ENCODE measurements at places on chromosomes 3 and 15.

GRCh38 chr15:91874992-91875660, 21.6 kb downstream of the SLCO3A1 start:
- DNase-seq: peak; percentile 32

DNA sequence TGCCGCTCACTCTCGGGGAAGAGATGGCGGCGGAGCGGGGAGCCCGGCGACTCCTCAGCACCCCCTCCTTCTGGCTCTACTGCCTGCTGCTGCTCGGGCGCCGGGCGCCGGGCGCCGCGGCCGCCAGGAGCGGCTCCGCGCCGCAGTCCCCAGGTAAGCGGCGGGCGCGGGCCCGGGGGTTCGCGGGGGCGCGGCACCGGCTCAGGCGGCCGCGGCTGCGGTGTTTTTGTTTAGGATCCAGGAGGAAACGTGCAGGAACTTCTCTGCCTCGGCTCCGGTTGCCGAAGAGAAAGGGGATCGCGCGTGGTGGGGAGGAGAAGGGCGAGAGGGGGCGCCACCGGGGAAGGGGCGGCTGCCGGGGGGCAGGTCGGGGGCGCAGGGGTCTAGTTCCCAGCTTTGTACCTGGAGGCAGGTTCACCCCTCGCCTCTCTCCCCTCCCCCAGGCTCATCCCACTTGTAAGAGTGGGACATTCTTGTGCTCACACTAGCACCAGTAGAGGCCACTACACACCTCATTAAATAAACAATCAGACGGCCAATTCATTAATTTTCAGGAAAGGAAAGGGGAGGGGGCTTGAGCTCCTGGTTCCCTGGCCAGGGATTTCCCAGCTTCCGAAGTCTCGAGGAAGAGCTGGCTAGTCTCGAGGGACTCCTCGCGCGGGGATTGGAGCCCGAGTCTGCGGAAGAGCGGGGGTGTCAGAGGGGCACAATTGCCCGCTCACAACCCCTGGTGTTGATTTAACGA, 562 bp downstream of the NEO1 start:
- DNase-seq: peak; percentile 82

DNA sequence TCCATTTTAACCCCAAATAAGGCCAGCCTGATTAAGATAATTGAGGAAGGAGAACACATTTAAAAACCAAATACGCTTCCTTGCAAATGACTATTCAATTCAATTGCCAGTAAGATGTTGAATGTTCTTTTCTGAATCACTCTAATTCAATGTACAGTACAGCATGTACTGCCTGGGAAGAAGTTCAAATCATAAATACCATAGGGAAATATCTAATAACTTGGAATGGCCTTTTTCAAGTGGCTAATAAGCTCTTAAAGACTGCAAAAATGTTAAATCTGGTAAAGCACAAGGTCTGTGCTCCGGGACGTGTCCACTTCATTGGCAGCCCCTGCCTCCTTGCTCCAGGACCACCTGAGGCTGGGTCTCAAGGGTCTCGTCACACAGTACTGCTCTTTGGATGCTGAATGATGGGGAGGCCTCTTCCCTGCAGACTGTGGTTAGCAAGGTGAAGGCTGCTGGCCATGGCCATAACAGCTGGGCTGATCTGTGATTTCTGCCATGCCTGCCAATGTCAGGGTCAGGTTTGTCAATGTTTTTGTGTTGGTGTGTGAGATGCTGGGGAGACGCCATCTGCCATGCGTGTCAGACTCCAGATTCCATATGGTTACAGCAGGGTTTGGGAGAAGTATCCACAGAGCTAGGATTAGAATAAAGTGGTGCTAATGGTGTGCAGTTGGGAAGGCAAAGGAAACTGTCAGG, 300.5 kb downstream of the ADAMTS17 start:
- DNase-seq: no peak

DNA sequence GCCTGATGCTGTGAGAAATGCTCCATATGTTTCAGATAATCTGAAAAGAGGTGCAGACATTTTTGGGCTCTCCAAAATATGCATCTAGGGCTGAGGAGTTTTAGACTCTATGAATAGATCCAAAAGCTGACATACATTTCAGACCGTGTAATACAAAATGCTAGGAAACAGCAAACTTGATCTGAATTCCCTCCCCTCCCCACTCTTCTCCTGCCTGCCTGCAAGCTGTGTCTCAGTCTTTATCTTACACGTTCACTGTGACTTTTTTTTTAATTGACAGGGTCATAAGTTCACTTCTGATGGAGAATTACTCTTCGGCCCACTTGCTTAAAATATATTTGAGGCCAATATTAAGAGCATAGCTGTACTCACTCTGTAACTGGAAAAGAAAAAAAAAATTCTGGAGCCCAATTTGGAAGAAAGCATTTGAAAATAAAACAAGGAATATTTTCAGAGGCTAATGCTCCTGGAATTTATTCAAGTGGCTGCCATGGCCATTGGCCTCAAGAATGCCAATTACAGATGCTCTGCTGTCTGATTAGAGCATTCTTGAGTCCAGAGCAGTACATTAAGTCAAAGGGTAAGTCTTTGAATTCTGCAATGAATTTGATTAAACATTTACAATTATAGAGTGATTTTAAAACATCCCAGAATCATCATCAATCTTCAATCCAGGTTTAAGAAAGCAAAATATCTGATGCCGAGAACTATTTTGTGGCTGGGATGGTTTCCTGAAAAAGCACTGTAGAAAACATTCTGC, 146.2 kb upstream of the SEMA6D start:
- DNase-seq: no peak

- DNase-seq: no peak
These were observed 16.7 kb upstream of the MYH15 start for GRCh38 chr3:108527109-108527508.

DNA sequence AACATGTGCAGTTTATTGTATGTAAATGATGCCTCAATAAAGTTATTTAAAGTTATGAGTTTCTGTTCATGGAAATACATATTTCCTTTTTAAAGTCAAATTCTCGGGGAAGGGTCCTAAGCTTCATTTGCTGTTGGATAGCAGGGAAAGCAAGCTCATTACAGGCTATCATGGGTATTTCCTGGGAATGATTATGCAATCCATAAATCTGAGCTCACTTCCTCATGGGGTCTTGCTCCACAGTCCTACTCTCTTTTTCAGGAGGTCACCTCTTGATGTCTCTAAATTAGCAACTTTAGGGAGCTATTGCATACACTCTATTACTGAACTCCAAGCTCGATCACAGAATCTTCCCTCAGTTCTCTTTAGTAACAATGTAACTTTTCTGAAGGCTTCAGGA, 69.9 kb upstream of the TP63 start:
- DNase-seq: no peak

DNA sequence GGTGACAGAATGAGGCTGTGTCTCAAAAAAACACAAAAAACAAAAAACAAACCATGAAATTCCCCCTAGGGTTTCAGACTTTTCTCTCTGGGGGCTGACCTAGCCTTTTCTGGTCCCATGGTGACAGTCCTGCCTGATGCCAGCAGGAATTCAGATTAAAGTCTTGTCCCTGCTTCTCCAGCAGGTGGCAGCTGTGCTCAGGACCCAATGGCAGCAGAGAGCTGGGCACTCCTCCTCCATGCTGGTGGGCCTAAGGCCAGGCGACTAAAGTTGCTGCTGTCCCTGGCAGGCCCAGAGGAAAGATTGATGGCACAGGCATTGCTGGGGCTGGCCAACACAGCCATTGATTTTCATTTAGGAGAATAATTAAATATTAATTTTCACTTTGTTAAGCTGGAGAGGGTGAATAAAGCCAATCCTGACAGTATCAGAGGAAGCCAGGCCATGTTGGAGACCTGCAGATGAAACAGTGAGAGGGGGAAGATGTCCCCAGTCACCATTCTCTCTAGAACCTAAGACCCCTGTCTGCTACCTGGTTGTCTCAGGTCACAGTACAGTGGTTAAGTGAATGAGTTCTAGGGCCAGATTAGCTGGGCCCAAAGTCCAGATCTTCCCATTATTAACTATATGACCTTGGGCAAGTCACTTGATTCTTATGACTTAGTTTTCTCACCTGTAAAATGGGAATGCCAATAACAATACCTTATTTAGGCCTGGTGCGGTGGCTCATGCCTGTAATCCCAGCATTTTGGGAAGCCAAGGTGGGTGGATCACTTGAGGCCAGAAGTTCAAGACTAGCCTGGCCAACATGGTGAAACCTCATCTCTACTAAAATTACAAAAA, 7.1 kb downstream of the CELF6 start:
- DNase-seq: peak; percentile 88

- no peak for DNase-seq
These were observed 105.0 kb downstream of the GRM7 start for GRCh38 chr3:6965881-6966280.

- DNase-seq: no peak
These were observed 444 bp upstream of the ABHD14A start for GRCh38 chr3:51974277-51974962.

GRCh38 chr3:189053322-189053721, 118.4 kb upstream of the TPRG1 start:
- no peak for DNase-seq

- peak; percentile 45 for DNase-seq
These were observed 33.2 kb downstream of the SLC25A26 start for GRCh38 chr3:66253790-66254620.

DNA sequence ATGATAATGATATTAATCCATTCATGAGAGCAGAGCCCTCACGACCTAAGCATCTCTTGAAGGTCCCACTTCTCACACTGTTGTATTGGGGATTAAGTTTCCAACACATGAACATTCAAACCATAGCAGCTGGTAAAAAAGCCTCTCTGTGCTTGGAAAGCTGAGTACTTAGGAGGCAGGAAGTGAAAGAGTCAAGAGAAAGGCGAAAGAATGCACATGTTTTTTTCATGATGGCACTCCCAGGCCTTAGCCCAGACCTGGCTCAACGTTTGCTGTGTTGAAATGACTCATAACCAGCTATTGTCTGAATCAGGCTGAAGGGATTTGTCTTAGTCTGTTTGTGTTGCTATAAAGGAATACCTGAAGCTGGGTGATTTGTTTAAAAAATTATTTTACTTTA, 84.4 kb upstream of the RGMA start:
- no peak for DNase-seq

DNA sequence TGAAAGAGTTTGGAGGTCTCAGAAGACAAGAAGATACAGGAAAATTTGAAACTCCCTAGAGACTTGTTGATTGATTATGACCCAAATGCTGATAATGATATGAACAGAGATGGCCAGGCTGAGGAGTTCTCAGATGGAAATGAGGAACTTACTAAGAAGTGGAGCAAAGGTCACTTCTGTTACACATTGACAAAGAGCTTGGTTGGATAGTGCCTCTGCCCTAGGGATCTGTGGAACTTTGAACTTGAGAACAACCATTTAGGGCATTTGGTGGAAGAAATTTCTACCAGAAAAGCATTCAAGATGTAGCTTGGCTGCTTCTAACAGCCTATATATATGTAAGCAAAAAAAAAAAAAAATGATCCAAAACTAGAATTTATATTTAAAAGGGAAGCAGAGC, 48.9 kb upstream of the NAALADL2 start:
- no peak for DNase-seq

- no peak for DNase-seq
These were observed 28.8 kb upstream of the UACA start for GRCh38 chr15:70792171-70792573.

DNA sequence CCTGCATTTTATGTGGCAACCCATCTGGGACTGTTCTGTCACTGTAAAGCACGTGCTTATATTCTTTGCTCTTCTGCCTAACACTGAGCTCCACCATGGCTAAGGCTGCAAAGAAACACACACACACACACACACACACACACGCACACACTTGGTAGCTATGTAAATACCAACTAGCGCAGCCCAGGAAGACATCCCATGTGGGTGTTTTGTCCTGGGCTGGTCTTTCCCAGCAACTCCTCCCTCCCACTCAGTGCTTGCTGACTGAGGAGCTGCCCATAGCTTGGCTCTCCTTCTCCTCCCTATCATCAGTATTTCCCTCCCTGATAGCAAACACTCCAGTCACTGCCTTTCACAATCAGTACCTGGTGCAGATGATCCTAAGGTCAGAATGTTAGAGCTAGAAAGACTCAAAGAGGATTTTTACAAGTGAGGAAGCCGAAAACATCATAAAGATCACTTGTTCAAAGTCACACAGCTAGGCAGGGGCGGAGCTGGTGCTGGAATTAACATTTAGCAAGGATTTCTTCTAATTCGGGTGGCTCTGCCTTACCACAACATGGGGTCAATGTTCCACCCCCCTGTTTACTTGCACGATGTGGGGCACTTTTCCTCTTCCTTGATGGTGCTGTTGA, 377.1 kb upstream of the TBL1XR1 start:
- DNase-seq: peak; percentile 44

DNA sequence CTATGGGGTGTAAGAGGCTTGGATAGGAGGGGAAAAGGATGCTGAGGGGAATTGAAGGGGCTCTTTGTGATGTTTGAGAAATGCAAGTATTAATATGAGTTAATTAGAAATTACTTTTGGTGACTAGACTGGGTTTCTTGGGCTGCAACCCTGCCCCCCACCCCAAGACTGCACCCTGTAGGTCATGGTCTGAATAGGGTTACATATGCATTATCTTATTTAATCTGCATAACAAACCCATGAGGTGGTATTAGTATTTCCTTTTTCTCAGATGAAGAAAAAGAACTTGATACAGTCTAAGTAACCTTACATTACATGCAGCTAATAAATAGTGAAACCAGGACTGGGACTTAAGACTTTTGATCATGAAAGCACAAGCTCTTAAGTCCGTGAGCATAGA, 5.6 kb upstream of the ZBTB38 start:
- DNase-seq: no peak

GRCh38 chr3:45646051-45646585, 43.1 kb upstream of the SACM1L start:
- no peak for DNase-seq

- DNase-seq: no peak
These were observed 54.2 kb downstream of the PPARG start for GRCh38 chr3:12343047-12343501.

- DNase-seq: no peak
These were observed 473.4 kb downstream of the AGBL1 start for GRCh38 chr15:86553108-86553507.

GRCh38 chr15:77532846-77533245, 99.9 kb downstream of the LINGO1 start:
- no peak for DNase-seq

GRCh38 chr3:120182613-120183511, 88.6 kb upstream of the GSK3B start:
- DNase-seq: peak; percentile 30

DNA sequence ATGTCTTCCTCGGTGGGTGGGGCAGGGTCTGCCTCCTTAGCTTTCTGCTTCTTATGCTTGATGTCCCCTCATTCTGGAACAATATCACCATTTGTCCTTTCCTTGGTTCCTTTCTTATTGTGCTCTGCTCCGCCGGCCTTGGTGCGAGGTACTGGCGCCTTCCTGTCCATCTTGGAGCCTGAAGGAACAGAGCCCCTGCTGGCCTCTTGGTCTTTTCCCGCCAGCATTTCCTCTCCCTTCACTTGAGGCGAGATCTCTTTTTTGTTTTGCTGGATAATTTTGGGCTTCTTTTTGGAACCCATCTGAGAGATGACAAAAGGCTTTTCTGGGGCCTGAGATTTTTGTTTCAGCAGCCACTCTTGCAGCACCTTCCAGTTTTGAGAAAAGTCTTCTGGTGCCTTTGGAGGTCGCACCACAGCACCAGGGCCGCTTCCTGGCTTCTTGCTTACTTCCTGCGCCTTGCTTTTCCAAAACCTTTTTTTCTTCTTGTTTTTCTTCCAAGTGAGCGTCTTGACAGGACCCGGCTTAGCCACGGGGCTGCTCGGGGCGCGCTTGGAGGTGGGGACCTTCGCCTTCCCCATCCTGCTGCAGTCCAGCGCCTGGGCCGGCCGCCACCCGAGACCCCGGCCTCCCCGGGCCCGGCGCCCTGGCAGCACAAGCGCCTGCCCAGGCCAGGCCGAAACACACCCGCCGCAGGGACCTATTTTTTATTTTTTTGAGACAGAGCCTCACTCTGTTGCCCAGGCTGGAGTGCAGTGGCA, 127.1 kb downstream of the KLF13 start:
- DNase-seq: no peak

GRCh38 chr3:129820587-129820986, 72.9 kb downstream of the TMCC1 start:
- DNase-seq: no peak

Data from GM23338 (cell line).